ENCODE measurements at places on chromosomes 11 and 22. TPM values are rescaled to one million over a fixed set of nuclear protein-coding genes. Genes with fewer than 3 reads are reported as not detected.

H19 gene
- 211 TPM for total RNA-seq

DNA sequence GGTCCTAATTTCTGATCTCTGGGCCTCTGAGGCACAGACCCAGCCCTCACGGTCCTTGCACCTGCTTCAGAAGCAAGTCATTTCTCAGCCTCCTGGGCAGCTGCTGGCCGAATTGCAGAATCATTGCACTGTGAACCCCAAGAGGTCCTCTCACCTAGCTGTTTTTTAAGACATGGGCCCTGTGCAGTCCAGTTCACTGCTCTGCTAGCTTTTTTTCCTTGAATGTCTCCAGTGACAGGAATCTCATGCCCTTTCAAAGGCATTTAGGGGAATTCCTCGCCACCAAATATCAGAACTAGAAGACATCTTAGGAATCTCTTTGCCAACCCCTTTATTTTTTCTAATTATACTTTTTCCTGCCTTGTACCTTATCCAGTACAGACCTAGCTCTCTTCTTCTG lies 35.6 kb upstream of the TP53I11 start:
- DNase-seq: peak; percentile 41

DNA sequence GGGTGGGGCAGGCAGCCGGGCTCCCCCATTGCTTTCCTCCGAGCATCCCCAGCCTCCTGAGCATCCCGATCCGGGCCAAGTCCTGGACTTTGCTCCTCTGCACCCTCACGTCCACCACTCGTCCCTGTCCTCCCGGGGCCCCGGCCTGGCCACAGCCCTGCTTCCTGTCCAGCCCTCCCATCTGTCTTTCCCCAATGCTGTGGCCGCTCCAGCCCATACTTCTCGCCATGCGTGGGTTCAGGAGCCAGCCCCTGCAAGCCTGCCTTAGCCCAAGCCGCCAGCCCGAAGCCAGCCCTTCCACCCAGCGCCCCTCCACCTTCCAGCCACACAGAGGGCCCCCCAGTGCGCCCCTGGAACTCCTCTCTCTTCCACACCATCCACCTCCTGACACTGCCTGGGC lies 23.8 kb downstream of the MRPL23 start:
- peak; percentile 32 for DNase-seq

- DNase-seq: no peak
Measured at GRCh38 chr11:114147375-114148012, 88.0 kb downstream of the ZBTB16 start.

FOSL1 gene
- total RNA-seq: 0.36 TPM

- no peak for DNase-seq
Measured at GRCh38 chr11:74417379-74417804, 19.2 kb upstream of the PGM2L1 start.

- no peak for DNase-seq
Measured at GRCh38 chr11:108093128-108093904, 28.1 kb upstream of the ACAT1 start.

Data from sigmoid colon (tissue), 7 donors.